ENCODE measurements at places on chromosomes 16 and 17.
A peak's percentile ranks its signal among the peaks of the same experiment; 100 is the strongest.

GRCh38 chr17:17207998-17208397, 1.9 kb upstream of the PLD6 start:
- DNase-seq, result no peak

- DNase-seq, result peak; percentile 47
Observed at GRCh38 chr17:27384726-27385125, 71.5 kb upstream of the KSR1 start.

DNA sequence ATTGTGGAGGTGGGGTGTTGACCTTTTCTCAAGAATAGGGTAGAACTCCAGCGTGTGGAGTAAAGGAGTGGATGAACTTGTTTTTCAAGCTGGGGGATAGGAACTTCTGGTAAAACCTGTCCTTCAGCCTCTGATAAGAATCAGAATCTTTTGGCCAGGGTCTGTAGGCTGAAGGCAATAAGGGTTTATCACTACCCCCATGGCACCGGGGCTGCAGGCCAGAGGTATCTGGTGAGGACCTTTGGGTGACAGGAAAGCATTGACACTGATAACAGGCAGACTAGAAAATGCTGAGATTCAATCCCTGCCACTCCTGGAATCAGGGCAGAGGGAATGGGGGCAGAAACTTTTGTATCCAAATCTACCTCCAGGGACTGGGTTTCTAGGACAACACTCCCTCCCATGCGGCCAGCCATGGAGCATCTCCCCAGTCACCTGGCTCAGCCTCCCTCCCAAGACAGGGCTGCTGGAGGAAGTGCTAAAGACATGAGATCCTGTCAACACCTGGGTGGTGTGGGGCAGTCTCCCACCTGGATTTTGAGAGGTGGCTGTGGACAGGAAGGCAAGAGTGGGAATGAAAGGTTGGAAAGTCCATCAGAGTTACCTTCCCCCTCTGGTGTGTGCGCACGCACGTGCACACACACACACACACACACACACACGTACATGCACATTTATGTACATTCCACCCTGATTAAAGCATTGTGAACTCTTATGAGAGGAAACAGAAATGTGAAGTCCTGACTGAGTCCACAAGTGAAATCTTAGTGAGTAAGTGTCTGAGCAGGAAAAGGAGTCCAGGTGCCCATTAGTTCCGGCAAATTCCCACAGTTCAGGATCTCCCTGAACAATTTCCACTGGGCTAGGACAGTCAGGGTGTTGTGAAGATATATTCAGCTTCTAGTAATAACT, 53.1 kb upstream of the MARCHF10 start:
- peak; percentile 10 for DNase-seq

DNA sequence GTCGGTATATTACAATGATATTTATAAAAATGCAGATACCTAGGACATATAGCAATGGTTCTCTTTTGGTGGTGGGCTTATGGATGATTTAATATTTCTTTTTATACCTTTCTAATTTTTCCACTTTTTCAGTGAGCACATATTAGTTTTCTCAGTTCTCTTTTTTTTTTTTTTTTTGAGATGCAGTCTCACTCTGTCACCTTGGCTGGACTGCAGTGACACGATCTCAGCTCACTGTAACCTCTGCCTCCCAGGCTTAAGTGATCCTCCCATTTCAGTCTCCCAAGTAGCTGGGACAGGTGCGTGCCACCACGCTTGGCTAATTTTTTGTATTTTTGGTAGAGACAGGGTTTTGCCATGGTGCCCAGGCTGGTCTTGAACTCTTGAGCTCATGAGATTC, 15.1 kb downstream of the MAP3K14 start:
- no peak for DNase-seq

DNA sequence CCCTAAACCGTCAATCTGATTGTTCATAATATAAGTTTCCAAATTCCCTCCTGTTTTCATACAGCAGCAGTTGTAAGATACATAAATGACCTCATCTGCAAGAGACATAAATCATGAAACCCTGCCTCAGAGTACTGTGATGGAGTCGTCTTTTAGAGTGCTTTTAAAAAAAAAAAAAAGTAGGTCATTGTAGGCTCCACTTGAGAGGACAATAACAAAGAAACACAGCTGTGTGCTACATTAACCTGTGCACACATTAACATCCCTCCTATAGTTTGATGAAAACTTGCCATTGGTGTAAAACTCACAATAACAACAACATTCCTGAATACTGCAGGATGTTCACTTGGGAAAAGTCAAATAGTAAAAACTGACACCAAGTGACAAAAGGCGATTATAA, 56.5 kb downstream of the XPO6 start:
- no peak for DNase-seq

DNA sequence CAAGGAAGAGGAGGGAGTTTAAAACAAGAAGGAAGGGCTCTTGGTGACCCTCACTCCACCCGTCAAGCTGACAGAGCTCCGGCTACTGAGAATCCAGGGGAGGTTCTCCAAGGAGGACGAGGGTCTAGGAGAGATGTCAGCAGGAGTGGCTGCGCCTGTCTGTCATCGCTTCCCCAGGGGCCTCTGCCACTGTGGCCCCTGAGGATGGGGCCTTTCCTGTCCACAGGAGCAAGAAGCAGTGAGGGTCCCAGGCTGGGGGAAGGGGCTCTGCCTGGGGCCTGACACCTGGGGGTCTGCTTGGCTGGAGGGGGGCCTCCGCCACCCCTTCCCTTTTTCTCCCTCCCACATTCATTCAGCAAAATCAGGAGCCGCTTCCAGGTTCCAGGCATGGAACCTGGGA, 66.5 kb upstream of the TNRC6C start:
- no peak for DNase-seq

DNA sequence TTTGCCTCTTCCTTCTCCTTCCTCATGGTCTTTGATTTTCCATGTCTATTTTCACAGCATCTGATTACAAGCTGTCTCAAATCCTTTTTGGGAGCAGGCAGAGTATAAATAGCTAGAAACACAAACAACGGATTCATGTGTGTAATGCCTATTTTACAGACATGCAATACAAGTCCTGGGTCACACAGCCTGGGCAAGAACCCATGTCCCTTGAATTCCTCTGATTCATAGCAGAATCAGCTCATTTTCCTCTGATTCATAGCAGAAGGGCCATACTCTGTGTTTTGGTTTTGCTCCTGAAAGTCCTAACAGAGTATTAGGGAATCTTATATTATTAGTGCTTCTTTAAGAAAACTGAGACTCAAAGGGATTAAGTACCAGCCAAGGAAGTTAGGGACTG, 71.3 kb downstream of the IRX5 start:
- no peak for DNase-seq

GRCh38 chr17:70181866-70182265, 12.5 kb downstream of the KCNJ2 start:
- no peak for DNase-seq

All from cardiac fibroblast (primary cell).